Activated CD8-positive, alpha-beta memory T cell treated with anti-CD3 and anti-CD28 coated beads, Interleukin-2, amount 10 ng/mL, durations not matched to agents 7 days and 5 days (primary cell): ENCODE measurements at places on chromosomes 5 and 9. TPM values are rescaled to one million over a fixed set of nuclear protein-coding genes. Genes with fewer than 3 reads are reported as not detected.
A peak's percentile ranks its signal among the peaks of the same experiment; 100 is the strongest.

SPATA9 gene
- total RNA-seq: not detected

GDNF gene
- not detected for total RNA-seq

LPAR1 gene
- total RNA-seq: not detected

IL3 gene
- 0.47 TPM for total RNA-seq

MYO10 gene
- not detected for total RNA-seq

DNA sequence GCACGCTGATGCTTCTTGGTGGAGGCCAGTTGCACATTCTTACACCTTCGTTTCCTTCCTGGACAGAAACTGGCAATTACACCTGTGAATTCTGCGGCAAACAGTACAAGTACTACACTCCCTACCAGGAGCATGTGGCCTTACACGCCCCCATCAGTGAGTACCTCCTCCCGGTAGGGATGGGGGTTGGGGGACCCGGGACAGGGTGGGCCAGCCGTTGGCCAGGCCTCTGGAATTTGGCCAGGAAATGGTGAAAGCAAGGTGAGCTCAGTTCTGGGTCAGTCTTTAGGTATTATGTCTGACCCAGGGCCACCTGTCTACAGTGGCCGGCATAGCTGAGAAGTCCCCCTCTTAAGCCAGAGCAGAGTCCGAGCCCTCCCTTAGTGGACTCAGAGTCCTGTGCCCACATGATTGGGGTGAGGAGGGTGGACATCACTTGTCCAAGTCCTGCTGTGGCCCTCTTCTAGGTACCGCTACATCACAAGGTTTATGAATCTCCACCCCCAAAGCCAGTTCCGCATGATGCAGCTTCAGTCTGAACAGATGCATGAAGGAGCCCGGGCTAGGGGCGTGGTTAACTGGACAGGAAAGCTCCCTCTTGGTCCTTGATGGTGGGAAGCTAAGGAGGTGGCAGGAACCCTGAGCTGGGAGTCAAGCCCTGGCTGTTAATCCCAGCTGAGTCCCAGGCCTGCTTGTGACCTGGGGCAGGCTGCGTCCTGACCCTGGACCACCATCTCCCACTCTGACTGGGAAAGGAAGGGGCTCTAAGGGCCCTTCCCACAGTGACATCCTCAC, 61.3 kb downstream of the AMBP start:
- peak; percentile 33 for DNase-seq

- no peak for DNase-seq
These were observed 52.7 kb downstream of the RXRA start for GRCh38 chr9:134378901-134379338.

GRCh38 chr9:110077925-110078324, 130.0 kb downstream of the C9orf152 start:
- DNase-seq: no peak

DNA sequence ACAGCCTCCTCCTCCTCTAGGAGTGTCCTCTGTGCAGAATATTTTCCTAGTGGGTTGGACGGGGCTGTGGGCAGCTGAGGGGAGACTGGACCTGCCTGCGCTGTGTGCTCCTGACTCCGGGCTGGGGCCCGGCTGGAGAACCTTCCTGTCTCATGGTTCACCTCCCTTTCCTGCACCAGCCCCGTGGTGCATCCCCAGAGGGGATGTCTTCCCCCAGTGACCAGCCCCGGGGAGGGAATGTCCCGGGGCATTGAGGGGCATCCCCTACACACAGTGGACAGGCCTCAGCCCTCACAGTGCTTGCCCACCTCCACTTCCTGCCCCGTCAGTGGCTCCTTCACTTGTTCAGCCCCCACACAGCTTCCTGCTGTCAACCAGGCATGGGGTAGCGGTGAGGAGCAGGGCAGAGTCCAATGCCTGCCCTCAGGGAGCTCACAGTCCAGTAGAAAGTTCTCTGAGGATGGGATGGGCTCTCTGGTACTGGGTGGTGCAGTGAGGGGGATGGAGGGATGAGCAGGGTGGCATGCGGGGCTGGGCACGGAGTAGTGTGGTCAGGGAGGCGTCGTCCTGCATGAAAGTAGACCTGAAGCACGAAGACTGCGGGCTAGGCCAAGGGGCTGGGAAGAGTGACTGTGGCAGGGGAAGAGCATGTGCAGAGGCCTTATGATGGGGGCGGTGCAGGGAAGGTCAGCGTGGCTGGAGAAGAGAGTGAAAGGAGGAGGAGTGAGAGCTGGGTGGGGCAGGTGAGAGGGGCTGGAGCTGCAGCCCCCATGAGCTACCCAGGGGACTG, 52.1 kb upstream of the PITX1 start:
- DNase-seq: no peak

DNA sequence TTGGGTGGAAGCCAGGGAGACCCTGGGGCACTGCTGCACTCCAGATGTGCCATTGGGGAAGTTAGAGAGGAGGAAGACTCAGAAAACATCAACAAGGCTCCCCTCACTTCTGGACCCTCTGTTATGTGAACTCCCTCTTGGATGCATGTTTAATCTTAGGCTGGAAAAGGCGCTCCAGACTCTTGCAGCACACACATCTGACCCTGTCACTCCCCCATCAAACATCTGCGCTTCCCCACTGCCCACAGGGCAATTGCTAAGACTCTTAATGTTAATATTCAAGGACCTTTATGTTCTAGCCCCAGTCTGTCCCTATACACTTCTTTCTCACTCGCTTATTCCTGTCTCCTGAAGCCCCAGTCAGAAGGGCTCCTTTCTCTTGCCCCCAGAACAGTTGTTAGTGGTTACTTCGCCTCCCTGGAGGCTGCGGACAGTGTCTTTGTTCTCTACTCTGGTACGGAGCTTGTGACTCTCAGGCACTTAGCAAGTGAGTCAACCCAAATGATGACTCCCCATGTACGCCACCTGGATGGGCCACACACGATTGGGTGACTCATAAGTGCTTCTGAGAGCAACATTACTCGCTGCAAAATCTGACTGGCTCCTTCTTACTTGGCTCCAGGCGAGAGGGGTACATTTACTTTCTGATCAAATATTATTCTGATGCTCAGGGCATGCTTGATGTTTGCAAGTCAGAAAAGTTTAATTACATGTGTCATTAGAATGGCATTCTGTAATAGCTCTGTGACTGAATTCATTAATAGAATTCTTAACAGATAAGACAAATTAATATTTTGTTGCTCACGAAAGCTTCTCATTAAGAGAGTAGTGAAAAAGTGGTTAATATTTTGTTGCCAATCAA, 193.6 kb downstream of the HSPA4 start:
- peak; percentile 61 for DNase-seq

- no peak for DNase-seq
These were observed 37.2 kb downstream of the NUDT12 start for GRCh38 chr5:103525361-103525760.

DNA sequence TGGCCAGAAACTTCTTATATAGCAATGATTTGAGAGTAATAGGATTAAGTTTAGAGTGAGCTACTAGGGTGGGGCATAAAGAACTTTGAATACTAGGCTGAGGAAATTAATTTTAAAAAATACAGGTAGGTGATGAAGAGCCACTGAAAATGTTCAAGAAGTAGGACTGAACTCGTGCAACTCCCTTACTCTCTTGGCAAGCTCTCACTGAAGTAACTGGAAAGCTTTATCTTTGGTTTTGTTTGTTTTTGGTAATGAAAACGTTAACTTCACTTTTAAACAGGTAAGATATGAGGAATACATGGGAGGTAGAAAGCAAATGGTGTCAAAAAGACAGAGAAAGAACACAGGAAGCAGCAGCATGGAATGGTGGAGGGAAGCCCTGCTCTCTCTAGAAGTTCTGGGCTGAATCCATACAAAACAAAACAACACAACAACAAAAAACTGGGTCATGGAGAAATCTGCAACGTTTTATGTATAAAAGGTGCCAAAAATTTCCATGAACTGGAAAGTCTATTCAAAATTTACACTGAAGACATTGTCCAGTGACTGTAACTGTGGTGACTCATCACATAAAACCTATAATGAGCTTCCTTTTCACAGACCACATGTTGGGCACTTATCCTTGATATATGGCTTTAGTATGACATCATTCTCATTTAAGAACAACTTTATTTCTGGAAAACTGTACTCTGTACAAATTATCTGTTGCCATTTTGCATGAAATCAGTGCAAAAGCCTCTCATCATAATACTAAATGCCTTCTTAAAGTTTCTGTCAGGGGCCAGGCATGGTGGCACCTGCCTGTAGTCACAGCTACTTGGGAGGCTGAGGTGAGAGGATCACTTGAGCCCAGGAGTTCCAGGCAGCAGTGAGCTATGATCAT, 91.2 kb upstream of the CHD1 start:
- DNase-seq: no peak

DNA sequence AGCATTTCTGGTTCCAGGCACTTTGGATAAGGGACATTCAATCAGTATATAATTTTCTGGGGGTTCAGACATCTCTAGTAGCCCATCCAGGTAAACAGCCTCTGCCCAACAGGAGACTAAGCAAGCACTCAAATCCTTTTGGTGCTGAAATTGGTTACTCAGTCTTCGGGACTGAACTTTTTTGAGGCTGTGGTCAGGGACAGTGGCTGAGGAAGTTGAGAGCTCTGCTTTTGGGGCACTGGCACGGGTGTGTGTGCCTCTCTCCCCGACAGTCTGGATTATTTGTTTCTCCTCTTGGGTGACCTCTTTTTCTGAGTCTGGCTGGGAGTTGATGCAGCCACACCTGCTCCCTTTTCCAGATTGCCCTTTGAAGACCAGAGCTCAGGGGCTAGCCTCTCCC, 47.6 kb downstream of the ACER2 start:
- no peak for DNase-seq

- DNase-seq: no peak
These were observed 27.2 kb downstream of the RORB start for GRCh38 chr9:74524289-74524688.

GRCh38 chr9:111805830-111806241, 11.1 kb upstream of the SHOC1 start:
- no peak for DNase-seq

DNA sequence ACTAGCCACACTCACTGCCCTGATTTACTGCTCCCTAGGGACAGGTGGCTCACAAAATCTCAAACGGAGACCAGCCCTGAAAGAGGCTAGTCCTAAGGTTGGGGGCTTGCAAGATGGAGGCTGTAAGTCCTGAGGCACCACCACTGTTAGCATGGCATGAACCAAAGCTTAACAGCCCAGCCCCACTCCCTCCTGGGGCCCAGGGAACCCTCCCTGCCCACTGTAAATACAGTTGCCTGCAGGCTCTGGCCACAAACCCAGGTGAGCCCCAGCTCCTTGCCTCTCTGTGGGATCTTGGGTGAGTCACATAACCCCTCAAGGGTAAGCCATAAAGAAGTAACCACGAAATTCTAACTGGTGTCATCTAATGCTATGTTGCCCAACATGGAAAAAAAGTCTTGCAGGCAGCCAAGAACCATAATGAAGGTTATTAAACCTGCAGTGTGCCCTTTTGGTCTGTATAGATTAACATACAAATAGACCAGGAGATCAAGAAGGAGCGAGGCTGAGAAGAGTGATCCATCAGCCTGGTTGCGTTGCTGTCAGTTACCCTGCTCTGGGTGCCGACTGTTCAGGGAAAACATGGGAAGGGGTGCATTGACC, 1.7 kb upstream of the POMT1 start:
- peak; percentile 85 for DNase-seq

DNA sequence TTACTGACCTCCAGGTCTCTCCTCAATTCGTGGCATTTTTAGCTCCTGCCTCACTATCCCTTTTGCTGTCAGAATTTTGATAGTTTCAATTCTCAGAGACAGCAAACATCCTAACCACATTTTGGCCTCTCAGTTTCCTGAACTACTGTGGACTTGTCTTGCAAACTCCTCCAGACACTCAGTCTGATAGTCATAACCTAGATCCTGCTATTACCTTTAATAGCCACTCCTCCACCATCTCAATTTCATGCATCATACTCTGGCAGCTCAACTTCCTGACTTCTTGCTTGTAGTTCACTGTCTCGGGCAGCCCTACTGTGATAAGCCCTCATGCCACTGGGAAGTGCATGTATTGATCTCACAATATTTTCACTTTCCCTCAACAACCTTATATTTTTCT, 481.8 kb upstream of the CDH18 start:
- DNase-seq: no peak
